ENCODE measurements at places on chromosomes 2 and 18. TPM values are rescaled to one million over a fixed set of nuclear protein-coding genes. Genes with fewer than 3 reads are reported as not detected.

Gene DUSP28
- total RNA-seq = 9.8 TPM

GRCh38 chr2:129466389-129466788 lies 513.1 kb upstream of the RAB6C start:
- no peak for DNase-seq

Gene SLC9A2
- 0.40 TPM for total RNA-seq

GRCh38 chr2:125041846-125042245 lies 1016.8 kb downstream of the CNTNAP5 start:
- no peak for DNase-seq

GRCh38 chr18:77070627-77071026 lies 62.0 kb downstream of the MBP start:
- DNase-seq = peak; percentile 30

Gene EFHD1
- total RNA-seq = 17.5 TPM

DNA sequence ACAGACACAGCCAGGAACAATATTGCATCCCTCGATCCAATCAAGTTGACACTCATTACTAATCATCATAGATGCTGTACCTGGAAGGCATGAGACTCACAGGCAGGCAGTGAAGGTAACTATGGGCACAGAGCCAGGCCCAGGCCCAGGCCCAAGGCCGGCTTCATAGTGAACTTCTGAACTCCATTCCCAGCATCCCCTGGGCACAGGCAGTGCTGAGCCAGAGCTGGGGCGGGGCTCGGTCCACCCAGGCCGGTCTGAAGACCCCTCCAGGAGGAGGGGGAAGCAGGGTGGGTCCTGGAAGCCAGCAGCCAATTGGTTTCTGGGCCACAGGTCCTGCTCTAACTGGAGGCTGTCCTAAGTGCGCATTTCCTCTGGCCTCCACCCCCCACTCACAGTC lies 37.6 kb downstream of the MLPH start:
- DNase-seq = no peak

GRCh38 chr2:12363138-12363537 lies 353.6 kb upstream of the TRIB2 start:
- no peak for DNase-seq

- no peak for DNase-seq
Observed at GRCh38 chr2:105781274-105781978, 36.7 kb downstream of the NCK2 start.

Gene SLC4A5
- 94.5 TPM for total RNA-seq

Gene ZC3H8
- 47.7 TPM for total RNA-seq

Gene WBP1
- total RNA-seq = 109 TPM

DNA sequence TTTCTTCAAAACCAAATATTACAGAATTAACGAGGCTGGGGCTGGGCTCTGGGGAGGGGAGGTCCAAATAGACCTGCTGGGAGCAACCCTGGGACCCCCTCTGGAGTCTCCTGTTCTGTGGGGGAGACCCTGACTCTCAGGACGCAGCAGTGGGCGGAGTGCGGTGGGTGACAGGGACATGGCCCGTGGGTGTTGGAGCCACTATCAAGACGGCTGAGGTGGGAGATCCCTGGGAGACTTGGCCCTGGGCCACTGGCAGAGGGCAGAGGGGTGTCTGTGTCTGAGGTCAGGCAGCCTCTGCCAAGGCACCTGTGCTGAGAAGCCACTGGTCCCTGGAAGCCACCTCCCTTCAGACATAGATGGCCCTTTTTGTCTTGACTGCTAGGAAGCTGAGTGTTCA lies 79.5 kb upstream of the CTDP1 start:
- no peak for DNase-seq

DNA sequence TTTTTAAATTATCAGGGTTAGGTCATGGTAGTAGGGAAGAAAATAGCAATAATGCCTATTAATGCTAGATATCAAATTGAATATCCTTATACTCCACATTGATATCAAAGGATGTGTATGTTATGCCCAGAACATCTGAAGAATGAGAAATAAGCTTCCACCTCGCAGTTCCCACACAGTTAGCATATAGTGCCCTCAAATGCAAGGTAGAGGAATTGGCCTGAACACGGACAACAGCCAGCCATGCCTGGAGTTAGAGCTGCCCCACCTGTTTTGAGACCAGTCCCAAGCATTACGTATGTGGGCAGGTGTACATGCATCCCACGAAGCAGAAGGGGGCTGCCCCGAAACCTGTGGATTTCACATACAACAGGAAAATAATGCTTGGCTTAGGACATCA lies 79.6 kb downstream of the SUMO1 start:
- DNase-seq = no peak

Gene ALLC
- total RNA-seq = not detected

Gene CYS1
- 3.9 TPM for total RNA-seq

DNA sequence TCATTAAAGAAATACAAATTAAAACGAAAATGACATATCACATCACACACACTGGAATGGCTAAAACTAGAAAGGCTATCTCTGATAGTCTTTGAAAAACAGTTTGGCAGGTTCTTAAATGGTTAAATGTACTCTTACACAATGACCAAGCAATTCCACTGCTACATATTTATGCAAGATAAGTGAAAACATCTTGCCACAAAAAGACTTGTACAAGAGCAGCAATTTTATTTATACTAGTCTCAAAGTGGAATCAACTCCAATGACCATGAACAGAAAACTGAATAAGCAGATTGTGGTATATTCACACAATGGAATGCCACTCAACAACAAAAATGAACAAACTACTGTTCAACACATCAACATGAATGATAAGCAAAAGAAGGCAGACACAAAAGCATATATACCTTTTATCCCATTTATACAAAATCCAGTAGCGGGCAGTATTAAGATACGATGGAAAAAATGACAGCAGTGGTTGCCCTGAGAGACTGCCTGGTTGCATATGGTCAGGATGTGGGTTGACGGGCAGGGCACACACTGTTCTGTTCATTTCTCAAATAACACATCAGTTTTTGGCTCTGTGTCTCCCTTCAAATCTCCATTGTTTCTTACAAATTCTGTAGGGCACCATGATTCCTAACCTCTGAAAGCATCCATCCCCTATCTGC lies 25.4 kb downstream of the SP100 start:
- no peak for DNase-seq

DNA sequence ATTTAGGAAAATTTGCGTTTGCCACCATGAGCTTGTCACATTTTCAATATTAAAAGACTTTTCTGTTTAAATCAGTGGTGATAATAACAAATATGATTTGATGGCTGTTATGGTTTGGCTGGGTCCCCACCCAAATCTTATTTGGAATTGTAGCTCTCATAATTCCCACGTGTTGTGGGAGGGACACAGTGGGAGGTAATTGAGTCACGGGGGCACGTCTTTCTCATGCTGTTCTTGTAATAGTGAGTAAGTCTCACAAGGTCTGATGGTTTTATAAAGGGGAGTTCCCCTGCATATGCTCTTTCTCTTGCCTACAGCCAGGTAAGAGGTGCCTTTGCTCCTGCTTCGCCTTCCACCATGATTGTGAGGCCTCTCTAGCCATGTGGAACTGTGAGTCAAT lies 83.4 kb upstream of the RGPD4 start:
- no peak for DNase-seq

GRCh38 chr2:78780864-78781583 lies 244.5 kb upstream of the REG3G start:
- no peak for DNase-seq

- no peak for DNase-seq
Observed at GRCh38 chr18:62447652-62448051, 75.2 kb upstream of the ZCCHC2 start.

Gene LONRF2
- 16.5 TPM for total RNA-seq

- DNase-seq = no peak
Observed at GRCh38 chr18:9765501-9765900, 57.4 kb downstream of the RAB31 start.

DNA sequence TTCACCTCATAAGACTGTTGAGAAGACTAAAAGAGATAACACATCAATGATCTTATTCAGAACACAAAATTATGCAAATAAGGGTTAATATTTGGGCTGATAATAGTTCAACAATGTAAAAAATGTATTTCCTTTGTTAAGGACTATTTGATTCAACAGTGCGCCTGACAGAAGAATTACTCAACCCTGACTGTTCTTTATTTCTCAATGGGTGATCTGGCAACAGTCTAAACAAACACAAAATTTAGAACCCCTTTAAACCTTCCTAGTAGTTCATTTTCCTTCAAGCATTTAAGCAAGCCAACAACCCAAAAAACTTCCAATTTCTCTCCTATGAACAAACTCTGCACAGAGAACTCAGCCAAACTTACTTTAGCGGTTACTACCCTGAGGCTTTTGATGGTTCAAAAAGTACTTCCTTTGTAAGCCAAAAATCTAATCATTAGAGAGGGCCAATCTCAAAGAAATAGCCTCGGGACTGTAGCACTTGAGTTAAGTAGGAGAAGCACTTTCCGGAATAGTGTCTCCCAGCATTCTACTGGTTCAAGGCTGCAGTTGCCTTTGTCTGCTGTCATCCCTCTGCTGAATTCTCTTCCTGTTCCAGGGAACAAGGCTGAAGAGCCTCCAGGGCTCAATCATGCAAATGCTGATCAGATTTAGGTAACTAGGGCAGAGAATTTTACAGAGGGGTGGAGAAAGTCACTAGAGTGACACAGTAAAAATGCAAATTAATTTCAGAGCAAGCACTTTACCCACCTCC lies 40.9 kb upstream of the MAPK4 start:
- DNase-seq = peak; percentile 23

Gene HES6
- 2.9 TPM for total RNA-seq

DNA sequence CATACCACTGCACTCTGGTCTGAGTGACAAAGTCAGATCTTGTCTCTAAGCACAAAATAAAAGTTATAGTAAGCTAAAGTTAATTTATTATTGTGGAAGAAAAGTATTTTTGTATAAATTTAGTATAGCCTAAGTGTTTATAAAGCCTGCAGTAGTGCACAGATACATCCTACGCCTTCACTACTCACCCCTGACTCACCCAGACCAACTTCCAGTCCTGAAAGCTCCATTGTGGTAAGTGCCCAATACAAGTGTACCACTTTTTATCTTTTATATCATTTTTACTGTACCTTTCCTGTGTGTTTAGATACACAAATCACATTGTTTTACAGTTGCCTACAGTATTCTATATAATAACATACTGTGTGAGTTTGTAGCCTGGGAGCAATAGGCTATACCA lies 57.5 kb downstream of the UBE2E3 start:
- DNase-seq = no peak

GRCh38 chr2:215930505-215931253 lies 82.7 kb downstream of the MREG start:
- DNase-seq = no peak

GRCh38 chr2:215722125-215722524 lies 286.3 kb upstream of the FN1 start:
- DNase-seq = no peak

Gene GPR75
- 7.9 TPM for total RNA-seq

Gene GPR55
- total RNA-seq = not detected

DNA sequence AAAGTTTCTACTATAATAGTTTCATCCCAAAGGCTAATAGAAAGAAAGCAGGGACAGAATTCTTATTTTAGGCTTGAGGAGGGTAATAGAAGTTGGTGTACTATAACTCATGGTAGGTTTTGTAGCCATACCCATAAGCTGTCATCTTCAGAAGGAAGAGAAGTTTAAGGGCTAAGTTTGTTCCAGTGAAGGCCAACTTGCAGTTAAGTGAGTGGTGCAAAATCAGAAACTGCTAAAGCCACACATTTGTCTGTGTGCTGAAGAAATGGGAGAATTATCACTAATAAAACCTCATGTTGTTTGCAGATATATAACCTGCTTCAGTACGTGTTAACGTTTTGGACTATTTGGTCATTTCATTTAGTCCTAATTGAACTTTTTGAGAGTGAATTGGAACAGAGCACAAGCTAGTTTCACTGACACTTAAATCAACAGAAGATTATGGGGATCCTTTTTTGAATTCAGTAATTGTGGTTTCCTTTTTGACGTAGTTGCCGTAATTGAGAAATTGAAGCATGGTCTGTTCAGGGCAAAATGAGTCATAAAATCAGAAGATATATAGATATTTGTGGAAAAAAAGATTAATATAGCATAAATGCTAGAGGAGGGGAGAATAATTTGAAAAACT lies 69.1 kb downstream of the PHLPP1 start:
- DNase-seq = no peak

GRCh38 chr2:104788742-104789455 lies 65.0 kb upstream of the POU3F3 start:
- DNase-seq = no peak

- DNase-seq = no peak
Observed at GRCh38 chr2:45083175-45083574, 73.9 kb upstream of the SIX2 start.

Gene DPYSL5
- total RNA-seq = not detected

- DNase-seq = no peak
Observed at GRCh38 chr2:99481941-99482340, 7.9 kb downstream of the REV1 start.

Gene ARID5A
- 29.3 TPM for total RNA-seq

Gene LYPD6B
- total RNA-seq = 0.40 TPM

DNA sequence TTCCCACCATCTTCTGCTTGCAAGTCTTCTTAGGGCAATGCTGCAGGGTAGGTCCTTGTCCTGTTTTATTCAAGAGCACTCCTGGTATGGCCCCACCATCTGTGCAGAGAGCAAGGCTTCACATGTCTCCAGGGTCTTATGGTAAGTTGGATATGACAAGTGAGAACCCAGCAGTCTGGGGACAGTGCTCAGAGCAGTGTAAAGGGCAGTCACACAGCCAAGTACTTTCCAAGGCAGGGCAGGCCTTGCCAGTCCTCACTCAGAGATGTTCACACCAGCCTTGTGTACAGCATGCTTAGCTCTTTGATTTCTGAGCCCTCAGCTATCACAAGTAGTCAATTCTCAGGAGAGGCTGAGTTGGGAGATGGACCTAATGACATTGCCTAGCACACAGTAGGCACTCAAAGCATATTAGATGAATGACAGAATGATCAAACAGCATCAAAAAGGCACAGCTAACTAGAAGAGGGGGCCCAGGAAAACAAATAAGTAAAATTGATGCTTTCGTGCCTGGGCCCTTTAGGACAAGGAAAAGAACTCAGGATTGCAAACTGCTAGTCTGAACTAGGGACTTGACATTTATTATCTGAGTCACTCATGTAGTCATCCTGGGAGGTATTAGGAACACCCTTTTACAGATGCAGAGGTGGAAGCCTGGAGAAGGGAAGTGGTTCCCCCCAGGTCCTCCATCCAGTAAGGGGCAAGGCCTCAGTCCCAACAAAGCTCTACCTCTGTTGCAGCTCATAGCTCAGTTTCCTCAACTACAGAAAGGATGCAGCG lies 86.7 kb upstream of the CTAGE1 start:
- DNase-seq = no peak

DNA sequence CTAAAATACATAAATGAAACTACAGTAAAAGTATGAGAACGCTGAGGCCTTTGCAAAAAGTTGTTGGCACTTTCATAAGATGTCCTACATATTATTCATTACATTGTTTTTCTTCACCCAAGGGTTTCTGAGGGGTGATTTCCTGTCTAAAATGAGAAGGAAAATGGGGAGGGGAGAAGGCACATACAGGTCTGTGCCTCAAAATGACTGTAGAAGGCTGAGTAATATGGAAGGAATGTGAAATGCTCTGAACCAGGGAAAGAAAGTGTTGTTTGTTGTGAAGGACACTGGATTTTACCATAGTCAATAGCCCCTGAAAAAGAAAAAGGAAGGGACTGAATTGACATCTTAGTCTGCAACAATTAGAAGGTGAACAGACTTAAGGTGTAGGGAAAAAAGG lies 99.5 kb upstream of the RNF152 start:
- DNase-seq = no peak

Gene FAM124B
- 1.5 TPM for total RNA-seq

GRCh38 chr2:214747992-214748391 lies 61.5 kb downstream of the BARD1 start:
- no peak for DNase-seq

All from thyroid gland (tissue), 4 donors.